ENCODE measurements at places on chromosomes 4 and X. TPM values are rescaled to one million over a fixed set of nuclear protein-coding genes. Genes with fewer than 3 reads are reported as not detected.
A peak's percentile ranks its signal among the peaks of the same experiment; 100 is the strongest.

GRCh38 chr4:86334020-86334750 is 25.7 kb downstream of the MAPK10 start:
- DNase-seq, result no peak

GRCh38 chr4:7821245-7822136 is 118.2 kb downstream of the AFAP1 start:
- DNase-seq, result no peak

DNA sequence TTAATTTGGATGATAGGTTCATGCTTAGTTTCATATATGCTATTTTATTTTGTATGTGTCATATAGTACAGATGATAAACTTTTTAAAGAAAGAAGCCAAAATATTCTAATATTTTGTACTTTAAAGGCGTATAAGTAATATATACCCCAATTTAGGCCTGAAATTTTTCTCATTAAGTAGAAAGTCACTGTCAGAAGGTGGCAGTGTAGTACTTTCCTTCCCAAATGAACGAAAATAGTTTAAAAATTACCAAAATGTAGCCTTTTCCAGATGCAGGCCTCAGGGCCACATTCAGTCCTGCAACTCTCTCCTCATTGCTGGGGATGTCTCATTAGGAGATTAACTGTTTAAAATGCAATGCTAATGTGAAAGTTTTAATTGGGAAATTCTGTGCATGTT is 1263.6 kb downstream of the C4orf33 start:
- peak; percentile 3 for DNase-seq

The TREX2 gene
- polyA plus RNA-seq, result 0.37 TPM

DNA sequence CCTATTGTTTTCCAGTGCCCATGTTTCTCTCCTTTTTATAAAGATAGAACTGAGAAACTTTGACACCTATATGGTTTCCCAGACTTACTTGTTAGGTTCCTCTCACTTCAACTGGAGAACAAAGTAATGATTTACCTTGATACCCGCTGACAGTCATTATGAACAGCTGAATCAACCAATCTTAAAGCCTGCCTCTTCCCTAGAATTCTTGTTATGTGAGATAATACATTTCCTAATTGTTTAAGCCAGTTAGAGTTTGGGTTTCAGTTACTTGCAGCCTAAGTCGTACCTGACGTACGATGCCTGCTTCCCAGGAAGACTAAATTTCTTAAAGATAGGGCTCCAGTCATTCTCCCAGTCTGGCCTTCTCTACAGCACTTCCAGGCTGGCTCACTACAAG is 97.3 kb downstream of the SHROOM4 start:
- DNase-seq, result no peak

The TRIM75 gene
- not detected for polyA plus RNA-seq

- no peak for DNase-seq
Observed at GRCh38 chr4:55727746-55728145, 91.6 kb upstream of the NMU start.

DNA sequence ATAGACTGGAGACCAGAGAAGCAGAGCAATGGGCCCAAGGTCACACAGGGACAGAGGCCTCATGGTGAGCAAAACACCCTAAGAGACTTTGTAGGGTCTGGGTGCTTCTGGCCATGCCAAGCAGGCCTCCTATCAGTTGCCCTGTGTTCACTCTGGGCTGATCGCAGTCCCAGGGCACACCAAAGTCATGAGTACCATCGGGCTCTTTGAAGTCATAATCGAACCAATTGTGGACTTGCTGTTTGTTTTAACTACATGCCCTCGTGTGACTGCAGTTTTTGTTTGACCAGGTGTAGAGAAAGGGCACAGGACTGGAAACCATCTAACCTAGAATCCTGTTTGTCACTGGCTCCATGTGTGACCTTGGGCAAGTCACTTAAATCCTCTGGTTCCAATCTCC is 172.5 kb upstream of the CPEB2 start:
- DNase-seq, result no peak

The SPARCL1 gene
- 25.6 TPM for polyA plus RNA-seq

The FAM236B gene
- not detected for polyA plus RNA-seq

- DNase-seq, result no peak
Observed at GRCh38 chrX:138917781-138918180, 206.3 kb upstream of the FGF13 start.

- DNase-seq, result no peak
Observed at GRCh38 chr4:2378898-2379297, 39.5 kb downstream of the ZFYVE28 start.

- DNase-seq, result no peak
Observed at GRCh38 chr4:15913631-15913970, 24.9 kb downstream of the FGFBP1 start.

- no peak for DNase-seq
Observed at GRCh38 chr4:7908668-7909067, 31.0 kb downstream of the AFAP1 start.

The GPAT3 gene
- 17.4 TPM for polyA plus RNA-seq

GRCh38 chrX:71222929-71223328 is at the start of gene GJB1:
Gene GJB1, plus strand, starts transcription at chrX:71223224. Its CDS starts 484 bp downstream, at chrX:71223708.
- no peak for DNase-seq

The EDA gene
- 8.5 TPM for polyA plus RNA-seq

The S100P gene
- 30.4 TPM for polyA plus RNA-seq

The PARM1 gene
- polyA plus RNA-seq, result 68.8 TPM

GRCh38 chrX:113510586-113510985 is 670.0 kb upstream of the AMOT start:
- DNase-seq, result no peak

GRCh38 chr4:19577097-19577496 is 674.6 kb upstream of the SLIT2 start:
- no peak for DNase-seq

GRCh38 chrX:49053223-49054072 is 5.4 kb upstream of the CCDC120 start:
- no peak for DNase-seq

DNA sequence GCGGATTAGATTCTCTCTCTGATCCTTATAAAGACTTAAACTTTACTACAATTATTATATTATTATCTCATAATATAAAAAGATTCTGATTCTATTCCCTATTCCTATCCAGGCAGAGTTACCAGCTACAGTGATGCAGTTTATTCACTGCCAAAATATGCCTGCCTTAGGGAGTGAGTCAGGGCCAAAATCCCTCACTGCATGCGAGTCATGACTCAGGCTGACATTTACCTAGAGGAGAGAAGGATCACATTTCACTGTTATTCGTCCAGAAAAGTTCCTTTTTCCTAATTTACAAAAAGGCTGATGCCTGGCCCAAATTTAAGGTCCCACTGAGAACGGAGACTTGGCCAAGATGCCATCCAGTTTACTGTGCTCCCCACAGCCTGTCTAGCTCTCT is 168.5 kb upstream of the LDB2 start:
- no peak for DNase-seq

GRCh38 chrX:56853436-56853835 is 124.4 kb downstream of the NBDY start:
- DNase-seq, result no peak

The RNF128 gene
- 12.3 TPM for polyA plus RNA-seq

DNA sequence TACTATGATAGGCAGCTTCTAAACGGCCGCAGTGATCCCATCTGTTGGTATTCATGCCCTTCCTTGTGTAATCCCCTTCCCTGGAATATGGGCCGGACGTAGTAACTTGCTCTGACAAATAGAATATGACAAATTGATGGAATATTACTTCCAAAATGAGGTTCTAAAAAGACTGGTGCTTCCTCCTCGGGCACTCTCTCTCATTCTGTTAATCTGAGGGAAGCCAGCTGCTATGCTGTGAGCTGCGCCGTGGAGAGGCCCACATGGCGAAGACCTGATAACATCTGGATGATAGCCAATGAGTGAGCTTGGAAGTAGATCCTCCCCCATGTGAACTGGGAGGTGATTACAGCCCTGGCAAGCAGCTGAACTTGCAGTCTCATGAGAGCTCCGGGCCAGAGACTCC is 27.2 kb upstream of the SLC25A4 start:
- peak; percentile 67 for DNase-seq

DNA sequence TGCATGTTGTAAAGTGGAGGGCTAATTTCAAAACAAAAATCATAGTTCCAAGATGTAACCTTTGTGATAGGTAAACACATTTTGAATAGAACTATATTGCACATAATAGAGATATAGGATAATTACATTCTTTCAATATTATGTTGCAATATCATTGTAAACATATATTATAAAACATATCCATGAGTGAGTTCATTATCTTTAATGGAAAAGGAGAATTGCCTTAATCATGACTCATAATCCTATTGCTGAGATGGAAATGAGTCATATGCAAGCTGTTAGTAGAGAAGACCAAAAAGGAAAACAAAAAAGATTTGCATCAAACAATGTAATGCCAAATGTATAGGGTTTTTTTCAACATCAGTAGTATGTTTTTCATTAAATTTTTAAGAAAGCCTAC is 73.7 kb upstream of the WDR44 start:
- DNase-seq, result no peak

The ARL9 gene
- polyA plus RNA-seq, result 0.26 TPM

The NPY2R gene
- polyA plus RNA-seq, result 0.65 TPM

GRCh38 chr4:173508386-173509035 is 21.5 kb downstream of the HAND2 start:
- DNase-seq, result no peak

- DNase-seq, result no peak
Observed at GRCh38 chrX:136336623-136337022, 35.9 kb downstream of the ADGRG4 start.

- no peak for DNase-seq
Observed at GRCh38 chr4:20615486-20616260, 84.6 kb upstream of the PACRGL start.

- no peak for DNase-seq
Observed at GRCh38 chr4:16133406-16133805, 49.6 kb upstream of the PROM1 start.

The CXorf49 gene
- not detected for polyA plus RNA-seq

DNA sequence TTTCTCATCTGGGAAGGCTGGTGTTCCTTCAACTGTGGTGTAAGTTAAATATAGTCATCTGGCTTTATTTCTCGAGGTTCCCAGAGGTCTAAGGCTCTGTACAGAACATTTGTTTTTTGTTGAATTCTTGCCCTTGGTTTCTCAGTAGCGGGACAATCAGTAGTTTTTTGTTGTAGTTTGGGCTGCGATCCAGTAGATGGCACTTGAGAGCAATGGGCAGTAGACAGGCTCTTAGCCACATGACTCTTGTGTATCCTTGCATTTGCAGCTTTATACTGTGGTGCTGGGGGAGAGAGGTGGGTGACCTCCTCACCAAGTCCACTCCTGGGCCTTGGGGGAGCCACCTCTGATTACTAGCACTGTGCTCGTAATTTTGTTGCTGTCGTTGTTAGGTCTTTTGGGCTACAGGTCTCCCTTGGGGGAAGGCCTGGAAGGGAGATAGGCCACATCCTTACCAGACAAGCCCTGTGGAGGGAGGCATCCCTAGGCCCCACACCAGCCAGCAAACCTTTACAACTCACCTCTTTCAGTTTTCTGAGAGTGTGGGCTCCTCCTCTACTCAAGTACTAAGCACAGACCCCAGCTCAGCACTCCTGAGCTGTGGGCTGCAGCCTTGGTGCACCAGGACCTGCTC is 8.1 kb downstream of the ETDB start:
- DNase-seq, result no peak

DNA sequence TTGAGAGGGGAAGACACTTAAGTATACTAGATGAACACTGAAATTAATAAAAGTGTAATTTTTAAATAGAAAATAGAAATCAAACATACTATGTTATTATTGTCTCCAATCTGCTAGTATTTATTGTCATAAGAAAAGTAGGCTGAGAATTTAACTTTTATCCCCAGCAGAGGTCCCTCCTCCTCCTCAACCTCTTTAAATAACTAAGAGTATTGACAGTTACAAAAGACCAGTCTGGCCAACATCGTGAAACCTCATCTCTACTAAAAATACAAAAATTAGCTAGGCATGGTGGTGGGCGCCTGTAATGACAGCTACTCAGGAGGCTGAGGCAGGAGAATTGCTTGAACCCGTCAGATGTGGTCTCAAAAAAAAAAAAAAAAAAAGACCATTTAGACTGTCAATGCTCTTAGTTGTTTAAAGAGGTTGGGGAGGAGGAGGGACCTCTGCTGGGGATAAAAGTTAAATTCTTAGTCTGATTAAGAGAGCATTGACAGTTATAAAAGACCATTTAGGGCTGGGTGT is 4.2 kb downstream of the SLC30A9 start:
- DNase-seq, result no peak

DNA sequence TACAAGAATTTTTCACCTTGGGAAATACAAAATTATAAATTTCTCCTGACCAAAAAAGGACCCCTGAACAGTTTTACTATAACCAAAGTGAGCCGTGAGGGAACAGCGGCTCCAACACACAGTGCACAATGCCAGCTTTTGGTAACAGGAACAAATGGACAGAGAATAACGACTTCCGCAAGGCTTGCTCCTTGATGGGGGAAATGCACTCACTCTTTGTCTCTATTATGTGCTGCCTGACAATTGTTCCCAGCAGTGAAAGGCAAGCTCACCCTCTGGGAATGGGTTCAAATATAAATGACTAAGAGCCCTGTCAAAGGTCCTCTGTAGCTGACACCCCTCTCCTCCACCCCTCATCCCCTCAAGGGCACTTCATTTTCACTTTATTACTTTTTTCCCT is 325.8 kb upstream of the GALNT7 start:
- DNase-seq, result no peak

- DNase-seq, result no peak
Observed at GRCh38 chrX:27728291-27728690, 79.5 kb upstream of the MAGEB10 start.

The RAB9B gene
- polyA plus RNA-seq, result 2.4 TPM

The ATG4A gene
- polyA plus RNA-seq, result 10.9 TPM

GRCh38 chr4:118968813-118969212 is 80.2 kb downstream of the SYNPO2 start:
- no peak for DNase-seq

DNA sequence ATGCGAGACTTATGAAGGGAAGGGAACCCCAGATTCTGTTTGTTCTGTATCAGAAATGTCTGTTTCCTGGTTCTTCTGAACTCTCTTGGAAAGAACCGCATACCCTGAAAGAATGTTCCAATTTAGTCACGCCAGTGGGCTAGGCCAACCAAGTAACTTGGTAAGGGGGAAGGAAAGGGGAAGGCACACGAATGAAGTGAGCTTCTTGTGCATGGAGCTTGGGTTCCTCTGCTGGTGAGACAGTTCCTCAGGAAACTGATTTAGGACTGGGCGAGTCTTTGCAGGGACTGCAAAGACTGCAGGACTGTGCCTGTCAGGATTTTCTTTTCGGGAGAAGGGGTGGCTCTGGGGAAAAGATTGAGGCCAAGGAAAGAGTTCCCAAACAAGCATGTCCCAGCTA is 35.6 kb downstream of the FRMPD3 start:
- no peak for DNase-seq

DNA sequence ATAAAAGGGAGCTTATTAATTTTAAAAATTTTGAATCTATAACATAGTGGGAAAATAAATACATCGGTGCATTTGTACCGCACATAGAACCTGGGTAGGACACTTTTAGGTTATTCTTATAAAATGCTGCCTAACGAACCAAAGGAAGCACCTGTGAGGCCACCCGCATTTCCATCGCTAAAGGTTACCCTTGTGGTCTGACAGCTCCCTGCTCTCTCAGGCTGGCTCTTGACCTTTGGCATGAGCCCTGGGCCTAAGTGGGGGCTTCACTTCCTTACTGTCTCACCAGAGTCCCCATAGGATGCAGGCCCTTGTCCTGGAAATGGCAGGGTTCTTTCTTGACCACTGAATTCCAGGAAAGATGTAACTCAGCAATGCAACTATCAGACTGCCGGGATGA is 46.0 kb downstream of the HADH start:
- DNase-seq, result no peak

- DNase-seq, result no peak
Observed at GRCh38 chr4:6390356-6390755, 82.1 kb downstream of the PPP2R2C start.

The PDK3 gene
- polyA plus RNA-seq, result 9.8 TPM
